ENCODE measurements at places on chromosomes 4 and X.

- no peak for DNase-seq
Measured at GRCh38 chrX:73987166-73987565, 316.8 kb upstream of the ZCCHC13 start.

DNA sequence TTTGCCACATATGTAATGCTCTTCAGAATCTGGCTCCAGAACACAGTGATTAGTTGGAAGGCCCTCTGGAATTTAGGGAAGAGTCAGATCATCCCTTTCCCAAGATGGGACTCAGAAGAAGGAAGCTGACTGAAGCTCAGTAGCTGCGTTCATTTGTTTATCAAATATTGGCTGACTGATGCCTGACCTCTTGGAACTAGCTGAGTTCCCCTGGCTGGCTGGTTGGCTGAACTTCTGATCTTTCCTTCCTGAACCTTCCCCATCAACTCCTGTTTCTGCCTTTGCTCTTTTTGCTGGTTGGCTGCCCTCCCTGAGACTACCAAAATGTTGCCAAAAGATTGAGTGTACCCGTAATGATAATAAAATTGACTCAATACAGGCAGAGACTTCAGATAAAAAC lies 866.5 kb upstream of the INTU start:
- no peak for DNase-seq

GRCh38 chrX:95145848-95146490 lies 1472.0 kb downstream of the FAM133A start:
- DNase-seq, result no peak

DNA sequence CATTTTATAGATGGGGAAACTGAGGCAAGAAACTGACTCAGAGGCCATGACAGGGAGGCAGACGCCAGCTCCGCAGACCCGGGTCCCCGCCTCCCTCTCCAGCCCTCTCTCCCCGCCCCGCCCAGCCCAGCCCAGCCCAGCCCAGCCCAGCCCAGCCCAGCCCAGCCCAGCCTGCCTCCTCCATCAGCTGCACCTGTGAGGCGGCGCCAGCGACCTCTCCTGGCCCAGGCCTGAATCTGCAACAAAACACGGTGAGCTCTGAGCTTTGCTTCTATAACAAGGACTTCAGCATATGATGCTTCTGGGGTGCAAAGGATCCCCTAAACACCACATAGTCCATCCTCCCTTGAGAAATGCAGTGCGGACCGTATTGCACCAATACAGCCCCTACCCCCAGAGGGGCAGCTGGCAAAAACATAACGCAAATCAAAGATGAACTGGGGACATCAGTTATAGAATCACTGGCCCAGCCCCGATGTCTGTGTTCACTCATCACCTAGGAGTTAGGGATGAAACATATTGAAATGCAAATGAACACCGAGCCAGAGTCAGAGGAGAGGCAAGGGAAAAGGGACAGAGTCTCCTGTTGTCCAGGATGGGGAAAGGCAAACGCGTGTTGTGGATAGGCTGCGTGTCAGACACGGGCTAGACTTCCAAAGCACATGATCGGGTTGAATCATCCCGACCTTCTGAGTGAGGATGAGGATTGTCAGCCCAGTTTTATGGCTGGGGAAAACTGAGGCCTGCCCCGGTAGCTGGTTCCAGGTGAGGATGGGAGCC lies 216.1 kb upstream of the PSAPL1 start:
- DNase-seq, result no peak

GRCh38 chr4:68346461-68346860 lies 3.4 kb downstream of the YTHDC1 start:
- no peak for DNase-seq

DNA sequence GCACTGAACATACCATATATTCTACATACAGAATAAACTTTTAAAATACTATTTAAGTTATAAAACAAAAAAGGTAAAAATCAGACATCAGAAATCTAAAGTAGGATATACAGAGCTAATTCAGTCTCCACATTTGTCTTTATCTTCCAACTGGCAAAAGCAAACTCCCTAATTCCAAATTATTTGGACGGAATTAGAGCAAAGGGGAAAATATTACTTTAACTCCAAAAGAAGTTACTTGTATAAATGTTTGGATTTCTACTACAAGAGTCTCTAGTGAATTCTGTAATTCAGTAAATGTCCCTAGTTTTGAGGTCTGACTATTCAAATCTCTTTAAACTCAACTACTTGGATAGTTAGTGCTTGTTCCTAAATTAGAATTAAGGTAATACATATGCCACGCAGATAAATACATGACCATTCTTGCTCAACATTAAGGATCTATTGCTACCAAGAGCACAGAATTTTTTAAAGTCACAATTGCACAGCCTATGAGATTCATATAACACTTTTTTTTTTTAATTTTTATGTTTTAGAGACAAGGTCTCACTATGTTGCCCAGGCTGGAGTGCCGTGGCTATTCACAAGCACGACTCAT lies 7.3 kb downstream of the ZNF280C start:
- no peak for DNase-seq

GRCh38 chrX:150542846-150543229 lies 25.6 kb upstream of the MTM1 start:
- no peak for DNase-seq

- no peak for DNase-seq
Measured at GRCh38 chr4:159360549-159360948, 257.7 kb downstream of the RAPGEF2 start.

DNA sequence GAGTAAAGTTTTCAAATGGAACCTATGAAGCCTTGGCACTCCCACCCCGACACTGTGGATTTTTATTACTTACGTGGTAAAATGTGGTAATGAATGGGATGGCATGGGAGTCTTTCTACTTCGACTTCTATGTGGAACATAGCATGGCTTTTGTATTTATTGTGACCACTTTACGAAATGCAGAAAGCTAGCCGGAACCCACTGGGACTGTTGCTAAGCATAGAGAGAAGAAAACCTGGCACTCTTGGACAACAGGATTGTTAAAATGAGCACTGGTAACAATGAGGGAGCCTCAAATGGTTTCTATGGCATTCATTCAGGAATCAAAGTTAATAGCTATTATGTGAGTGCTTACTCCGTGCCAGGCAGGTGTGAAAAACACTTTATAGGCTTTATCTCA lies 113.3 kb downstream of the PDS5A start:
- no peak for DNase-seq

DNA sequence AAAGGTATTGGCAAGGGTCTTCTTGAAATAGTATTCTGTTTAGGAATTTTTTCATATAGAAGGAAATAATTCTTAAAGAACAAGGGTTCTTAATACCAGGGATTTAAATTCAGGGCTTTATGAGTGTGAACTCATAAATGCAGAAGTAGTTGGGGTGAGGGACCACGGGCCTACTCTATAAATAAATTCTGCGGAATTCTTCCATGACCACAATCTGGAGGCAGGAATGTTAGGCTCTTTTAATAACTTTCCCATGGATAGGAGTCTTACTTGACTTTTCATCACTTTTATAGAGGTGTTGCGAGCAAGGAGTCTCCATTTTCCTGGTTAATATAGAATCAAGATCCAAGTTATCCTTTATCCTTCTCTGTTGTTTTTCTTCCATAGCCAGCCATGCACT lies 76.7 kb upstream of the SLC4A4 start:
- DNase-seq, result no peak

DNA sequence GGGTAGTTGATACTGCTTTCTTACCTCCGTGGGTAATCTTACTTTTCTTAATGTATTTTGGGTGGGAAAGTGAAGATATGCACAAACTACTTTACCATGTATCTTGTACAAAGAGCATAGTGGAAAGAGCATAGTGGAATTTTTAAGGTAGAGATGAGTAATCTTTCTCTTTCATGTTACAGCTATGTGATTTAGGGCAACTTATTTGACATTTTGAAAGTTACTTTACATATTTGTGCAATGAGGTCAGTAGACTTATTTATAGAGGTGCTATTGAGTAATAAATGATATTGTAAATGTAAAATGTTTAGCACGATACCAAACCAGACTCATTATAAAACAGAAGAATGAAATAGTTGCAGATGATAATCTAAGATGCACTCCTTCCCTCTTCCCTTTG lies 351.2 kb downstream of the TRAM1L1 start:
- no peak for DNase-seq

GRCh38 chrX:9352694-9353411 lies 112.0 kb upstream of the TBL1X start:
- peak; percentile 33 for DNase-seq

GRCh38 chr4:58413849-58414248 lies 1303.7 kb upstream of the IGFBP7 start:
- DNase-seq, result no peak

- DNase-seq, result no peak
Measured at GRCh38 chr4:149166365-149166764, 649.3 kb downstream of the IQCM start.

GRCh38 chrX:55098691-55099090 lies 9.9 kb downstream of the PAGE2 start:
- DNase-seq, result no peak

- DNase-seq, result peak; percentile 34
Measured at GRCh38 chrX:101415180-101416145, 7.4 kb downstream of the HNRNPH2 start.

GRCh38 chrX:17833954-17834353 lies 27.1 kb downstream of the RAI2 start:
- no peak for DNase-seq

DNA sequence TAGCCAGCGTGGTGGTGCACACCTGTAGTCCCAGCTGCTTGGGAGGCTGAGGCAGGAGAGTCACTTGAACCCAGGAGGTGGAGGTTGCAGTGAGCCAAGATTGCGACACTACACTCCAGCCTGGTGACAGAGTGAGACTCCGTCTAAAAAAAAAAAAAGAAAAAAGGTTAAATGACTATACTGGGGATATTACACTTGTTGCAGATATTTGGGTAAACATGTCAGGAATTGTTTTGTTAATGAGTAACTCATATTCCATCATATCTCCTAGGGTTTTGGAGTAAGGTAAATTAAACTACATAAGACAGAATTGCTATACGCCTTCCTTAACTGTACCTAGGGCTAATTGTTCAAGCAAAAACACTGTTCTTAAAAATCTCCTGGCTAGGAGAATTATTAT lies 291.4 kb upstream of the IGFBP7 start:
- DNase-seq, result no peak

- no peak for DNase-seq
Measured at GRCh38 chr4:80462621-80463091, 127.1 kb downstream of the CFAP299 start.

GRCh38 chr4:119479180-119479808 lies 149.3 kb downstream of the PDE5A start:
- no peak for DNase-seq

GRCh38 chr4:10960389-10960788 lies 275.8 kb upstream of the CLNK start:
- DNase-seq, result no peak

DNA sequence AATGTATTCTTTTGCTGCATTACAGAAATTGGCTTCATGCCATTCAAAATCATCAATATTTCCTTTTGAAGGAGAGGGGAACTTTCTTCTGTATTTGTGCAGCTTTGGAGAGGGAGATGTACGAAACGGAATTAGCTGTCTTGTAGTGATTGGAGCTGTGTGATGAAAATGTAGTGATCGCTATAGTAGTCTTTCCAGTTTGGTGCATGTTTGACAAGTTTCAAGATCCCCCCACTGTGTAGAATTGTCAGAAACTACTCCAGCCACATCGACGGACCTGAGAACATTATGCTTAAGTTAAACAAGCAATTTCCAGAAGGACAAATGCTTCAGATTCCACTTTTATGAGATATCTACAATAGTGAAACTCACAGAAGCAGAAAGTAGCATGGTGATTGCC lies 21.6 kb upstream of the MAGEA1 start:
- no peak for DNase-seq

GRCh38 chrX:133444952-133445831 lies 29.9 kb upstream of the GPC4 start:
- no peak for DNase-seq

GRCh38 chrX:124518885-124519284 lies 172.5 kb downstream of the SH2D1A start:
- DNase-seq, result no peak

GRCh38 chr4:38670939-38671591 lies 7.1 kb downstream of the KLF3 start:
- DNase-seq, result no peak

DNA sequence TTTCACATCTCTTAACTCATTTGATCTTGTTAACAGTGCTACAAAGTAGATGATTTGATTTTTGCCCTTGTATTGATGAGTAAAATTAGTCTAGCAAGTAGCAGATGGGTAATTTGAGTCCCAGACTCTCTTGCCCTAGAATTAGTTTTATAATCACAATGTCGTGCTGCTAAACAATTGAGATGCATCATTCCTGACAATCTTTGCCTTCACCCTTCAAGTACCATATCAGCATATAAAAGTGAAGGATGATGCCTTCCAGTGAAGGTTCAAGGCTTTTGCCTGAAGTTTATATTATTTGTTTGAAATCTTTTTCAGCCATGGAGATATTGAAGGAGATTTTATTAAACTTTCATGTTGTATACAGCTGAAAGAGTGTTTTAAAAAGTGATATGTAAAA lies 141.4 kb downstream of the GRID2 start:
- no peak for DNase-seq

- no peak for DNase-seq
Measured at GRCh38 chr4:123319639-123320038, 77.0 kb upstream of the SPRY1 start.

DNA sequence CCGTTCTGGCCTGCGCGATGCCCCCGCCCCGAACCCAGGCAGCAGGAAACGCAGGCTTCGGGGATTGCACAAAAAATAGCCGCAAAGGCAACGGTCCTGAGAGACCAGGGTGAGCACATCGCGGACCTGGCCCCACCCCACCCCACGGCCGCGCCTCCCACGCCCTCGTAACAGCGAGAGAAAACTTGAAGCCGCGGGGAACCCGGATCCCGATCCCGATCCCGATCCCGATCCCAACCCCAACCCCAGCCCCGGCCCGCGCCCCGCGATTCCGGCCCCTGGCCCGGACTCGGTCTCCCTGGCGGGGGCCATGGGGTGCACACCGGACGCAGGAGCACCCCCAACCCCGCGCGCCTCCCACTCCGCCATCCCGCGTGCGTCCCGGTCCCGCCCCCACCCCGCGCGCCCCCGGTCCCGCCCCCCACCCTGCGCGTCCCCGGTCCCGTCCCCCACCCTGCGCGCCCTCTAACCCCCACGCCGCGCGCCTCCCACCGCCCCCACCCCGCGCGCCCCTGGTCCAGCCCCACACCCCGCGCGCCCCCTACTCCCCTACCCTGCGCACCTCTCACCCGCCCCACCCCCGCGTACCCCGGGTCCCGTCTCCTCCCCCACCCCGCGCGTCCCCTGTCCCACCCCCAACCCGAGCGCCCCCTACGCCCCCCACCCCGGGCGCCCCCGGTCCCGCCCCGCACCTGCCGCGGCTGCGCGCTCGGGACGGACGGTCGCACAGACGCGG lies 29.0 kb downstream of the NOP14 start:
- DNase-seq, result no peak

GRCh38 chr4:187887906-187888305 lies 107.7 kb upstream of the ZFP42 start:
- no peak for DNase-seq

DNA sequence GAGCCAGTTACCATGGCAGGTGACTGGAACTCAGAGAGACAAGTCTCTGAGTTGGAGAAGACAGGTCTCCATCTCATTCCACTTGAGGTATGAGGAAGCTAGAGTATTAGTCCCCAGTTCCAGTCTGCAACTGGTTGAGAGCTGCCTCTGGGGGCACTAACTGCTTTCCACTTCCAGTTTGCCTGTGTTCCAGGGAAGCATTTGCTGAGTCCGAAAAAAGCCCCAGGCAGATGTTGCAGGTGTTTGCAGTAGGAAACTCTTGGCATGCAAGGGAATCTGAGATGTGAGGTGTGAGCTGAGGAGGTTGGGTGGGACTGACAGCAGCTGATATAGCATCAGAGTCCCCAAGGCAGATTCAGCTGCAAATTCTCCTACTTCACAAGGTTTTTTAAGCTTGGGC lies 272.2 kb upstream of the CASK start:
- no peak for DNase-seq

Data from mucosa of gallbladder (tissue), 1 donor.